ENCODE measurements at places on chromosomes 5 and 9.

- peak; percentile 11 for DNase-seq
These were observed 244.3 kb upstream of the WWC1 start for GRCh38 chr5:168047043-168047668.

DNA sequence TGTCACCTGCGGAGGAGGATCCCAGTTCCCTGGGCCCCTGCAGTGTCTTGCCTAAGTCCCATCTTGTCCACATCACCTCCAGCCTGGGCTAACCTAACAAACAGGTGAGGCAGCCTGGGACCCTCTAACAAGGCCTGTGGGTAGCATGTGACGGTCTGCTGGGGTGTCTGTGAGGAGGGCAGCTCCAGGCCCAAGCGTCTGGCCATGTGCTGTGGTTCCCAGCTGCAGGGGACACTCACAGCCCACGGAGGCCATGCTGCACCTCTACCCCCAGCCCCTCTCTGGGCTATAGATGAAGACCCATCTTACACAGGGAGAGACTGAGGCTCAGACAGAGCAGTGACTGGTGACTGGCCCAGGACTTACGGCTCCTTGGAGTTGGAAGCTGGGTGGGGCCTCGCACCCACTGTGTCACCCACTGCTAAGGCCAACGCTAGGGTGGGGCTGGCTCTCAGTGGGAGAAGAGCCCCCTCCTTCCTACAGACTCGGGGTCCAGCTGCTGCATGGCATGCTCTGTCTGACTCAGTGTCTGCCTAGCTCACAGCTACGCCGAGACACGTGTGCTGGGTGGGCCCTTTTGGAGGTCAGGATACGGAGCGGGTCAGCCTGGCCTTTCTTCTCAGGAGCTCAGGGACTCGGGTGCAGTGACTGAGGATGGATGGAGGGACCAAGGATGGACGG is 40.8 kb upstream of the RNF130 start:
- no peak for DNase-seq

DNA sequence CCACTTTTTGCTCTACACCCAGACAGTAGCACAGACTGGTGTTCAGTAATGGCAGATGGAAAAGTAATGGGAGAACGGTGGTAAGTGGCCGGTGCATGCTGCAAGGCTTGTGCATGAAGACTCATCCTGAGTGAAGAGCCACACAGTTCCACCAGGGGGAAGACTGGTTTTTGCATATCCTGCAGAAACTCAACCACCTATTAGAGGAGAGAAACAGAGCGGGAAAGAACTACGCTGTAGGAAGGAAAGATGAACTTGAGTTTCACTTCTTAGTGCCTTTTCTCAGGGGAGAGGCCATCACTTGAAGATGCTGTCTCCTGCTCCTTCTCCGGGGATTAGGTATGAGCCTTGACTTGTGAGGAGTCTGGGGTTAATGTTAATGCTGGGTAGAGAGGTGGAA is 9.4 kb upstream of the PRSS3 start:
- no peak for DNase-seq

DNA sequence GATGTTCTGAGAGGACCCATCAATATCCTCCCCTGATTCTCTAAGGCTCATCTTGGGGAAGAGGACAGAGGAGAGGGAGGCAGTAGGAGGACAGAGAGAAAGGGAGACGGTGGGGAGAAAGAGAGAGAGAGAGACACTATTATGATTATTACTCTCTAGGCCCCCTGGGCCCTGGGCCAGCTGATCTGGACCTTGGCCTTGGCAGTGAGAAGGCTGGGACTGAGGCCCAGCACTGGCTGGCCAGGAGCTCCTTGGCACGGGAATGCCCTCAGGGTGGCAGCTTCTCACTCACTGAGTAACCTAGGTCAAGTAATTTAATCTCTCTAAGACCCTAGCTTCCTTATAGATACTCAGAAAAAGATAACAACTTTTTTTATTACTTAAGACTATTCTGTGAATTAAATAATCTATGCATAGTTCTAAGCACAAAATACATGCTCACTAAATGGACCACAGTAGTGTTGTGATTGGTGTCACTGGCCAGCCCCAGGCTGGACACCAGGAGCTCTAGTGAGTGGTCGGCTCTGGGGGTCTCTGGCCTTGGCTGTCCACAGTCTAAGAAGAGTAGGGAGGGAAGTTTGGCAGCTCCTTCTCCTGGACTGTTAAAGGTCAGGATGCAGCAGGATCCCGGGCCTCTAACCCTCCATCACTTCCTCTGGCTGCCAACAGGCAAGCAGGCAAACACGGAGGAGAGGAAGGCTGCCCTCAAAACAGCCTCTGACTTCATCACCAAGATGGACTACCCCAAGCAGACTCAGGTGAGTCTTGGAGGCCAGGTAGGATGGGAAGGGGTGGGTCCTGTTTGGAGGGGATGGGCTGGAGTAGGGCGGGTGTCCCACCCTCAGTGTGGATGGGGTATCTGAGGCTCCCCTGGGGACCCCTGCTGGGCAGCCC is 50.0 kb downstream of the GSN start:
- no peak for DNase-seq

DNA sequence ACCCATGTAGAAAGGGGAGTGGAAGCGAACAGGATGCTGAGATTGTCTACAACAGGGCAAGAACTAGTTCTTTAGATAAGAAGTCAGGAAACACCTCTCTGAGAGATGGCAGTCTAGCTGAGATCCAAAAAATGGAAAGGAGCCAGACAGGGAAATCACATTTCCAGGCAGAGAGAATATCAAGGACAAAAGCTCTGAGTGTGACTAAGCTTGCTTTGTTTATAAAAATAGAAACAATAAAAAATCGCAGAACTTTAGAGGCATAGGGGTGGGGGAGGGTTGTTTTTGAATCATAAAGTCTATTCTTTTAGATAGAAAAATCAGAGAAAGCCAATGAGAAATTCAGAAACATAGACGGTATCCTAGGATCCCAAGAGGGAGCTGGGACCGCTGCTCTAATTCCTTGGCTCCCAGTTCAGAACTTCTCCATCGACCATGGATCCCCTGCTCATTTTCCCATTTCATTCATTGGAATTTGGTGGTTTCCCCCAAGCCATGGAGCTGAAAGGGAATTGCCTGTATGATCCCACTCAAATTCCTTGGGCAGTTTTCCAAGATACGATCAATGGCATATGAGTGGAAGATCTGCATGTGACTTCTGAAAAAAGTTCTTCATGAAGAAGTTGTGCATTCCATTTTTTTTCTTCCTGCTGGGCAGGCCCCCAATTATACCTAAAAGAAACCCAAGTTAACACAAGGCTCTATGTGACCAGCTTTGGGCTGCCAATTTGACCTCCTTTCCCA is 182.0 kb downstream of the GRIA1 start:
- DNase-seq = no peak

DNA sequence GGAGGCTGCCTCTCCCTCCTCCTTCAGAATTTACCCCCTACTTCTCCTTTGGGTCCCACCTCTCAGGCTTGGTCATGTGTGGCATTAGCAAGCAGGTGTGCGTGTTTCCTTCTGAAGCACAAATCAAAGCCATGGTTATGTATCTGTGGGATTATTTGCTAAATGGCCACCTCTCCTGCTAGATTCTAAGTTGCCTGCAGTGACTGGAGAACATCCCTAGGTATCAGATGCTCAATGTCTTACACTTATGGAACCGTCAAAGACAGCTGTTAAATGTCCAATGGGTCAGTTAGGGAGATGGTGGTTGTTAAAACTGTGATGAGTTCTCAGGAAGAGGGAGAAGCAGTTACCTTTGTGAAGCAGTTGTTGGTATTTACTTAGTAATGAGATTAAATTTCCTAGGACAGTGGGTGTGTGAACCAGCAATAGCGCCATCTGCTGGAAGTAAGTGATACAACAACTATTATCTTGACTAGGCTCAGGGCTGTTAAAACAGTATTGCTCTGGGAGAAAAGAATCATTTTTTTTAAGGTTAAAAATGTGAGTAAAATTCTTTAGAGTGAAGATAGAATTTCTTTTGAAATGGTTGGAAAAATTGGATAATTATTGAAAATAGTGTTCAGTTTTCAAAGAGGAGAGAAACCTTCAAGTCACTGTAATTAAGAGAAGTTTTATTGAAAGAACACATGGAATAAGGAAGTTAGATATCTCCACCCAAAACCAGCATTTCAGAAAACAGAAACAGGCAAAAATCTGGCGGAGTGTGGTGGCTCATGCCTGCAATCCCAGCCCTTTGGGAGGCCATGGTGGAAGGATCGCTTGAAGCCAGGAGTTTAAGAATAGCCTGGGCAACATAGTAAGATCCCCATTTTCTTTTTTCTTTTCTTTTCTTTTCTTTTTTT is 71.3 kb downstream of the TMC1 start:
- DNase-seq = peak; percentile 38

- peak; percentile 51 for DNase-seq
These were observed 260.3 kb upstream of the CDH10 start for GRCh38 chr5:24904981-24905517.

- DNase-seq = no peak
These were observed 300.9 kb downstream of the NTRK2 start for GRCh38 chr9:84970432-84970831.

DNA sequence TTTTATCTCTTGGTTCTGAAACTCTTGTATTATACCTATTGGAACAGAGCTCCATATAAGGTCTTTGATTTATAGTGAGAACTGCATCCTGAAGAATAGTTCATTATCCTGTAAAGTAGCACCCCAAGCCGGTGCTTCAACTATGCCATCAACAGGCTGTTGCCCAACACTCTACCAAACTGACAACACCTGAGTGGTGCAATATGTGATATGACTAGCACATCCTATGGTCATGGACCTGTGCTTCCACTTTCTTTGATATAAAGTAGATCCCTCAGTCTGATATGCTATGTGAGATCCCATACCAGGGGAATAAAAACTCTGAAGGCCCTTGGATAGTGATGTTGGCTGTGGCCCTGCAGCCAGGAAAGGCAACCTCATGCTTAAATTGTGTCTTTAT is 15.8 kb downstream of the CSF2 start:
- DNase-seq = no peak

DNA sequence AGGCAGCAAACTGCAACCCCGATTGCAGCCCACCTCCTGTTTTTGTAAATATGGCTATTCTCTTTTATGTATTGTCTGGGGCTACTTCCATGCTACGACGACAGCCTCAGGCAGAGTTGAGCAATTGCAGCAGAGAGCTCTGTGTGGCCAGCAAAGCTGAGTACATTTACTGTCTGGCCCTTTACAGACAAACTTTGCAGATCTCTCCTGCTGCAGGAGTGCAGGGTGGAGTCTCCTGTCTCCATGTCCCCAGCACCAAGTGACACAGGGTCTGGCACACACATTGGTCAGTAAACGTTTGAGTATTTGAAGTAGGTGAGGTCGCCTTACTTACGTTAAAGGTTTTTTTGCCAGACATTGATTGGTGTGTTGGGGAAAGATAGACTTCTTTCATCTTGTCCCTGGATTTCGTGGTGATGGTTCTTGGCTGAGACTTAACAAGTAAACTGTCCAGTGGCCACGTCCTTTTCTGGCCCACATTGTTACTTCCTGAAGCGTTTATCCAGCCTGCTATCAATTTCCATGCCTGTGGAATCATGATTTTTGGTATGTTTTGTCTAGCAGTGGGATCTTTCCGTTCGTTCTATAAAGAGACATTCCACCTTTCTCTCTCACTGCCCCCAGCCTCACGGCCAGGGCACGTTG is 27.2 kb downstream of the PRRC2B start:
- no peak for DNase-seq

GRCh38 chr9:93826209-93826608 is 128.9 kb downstream of the BARX1 start:
- no peak for DNase-seq

DNA sequence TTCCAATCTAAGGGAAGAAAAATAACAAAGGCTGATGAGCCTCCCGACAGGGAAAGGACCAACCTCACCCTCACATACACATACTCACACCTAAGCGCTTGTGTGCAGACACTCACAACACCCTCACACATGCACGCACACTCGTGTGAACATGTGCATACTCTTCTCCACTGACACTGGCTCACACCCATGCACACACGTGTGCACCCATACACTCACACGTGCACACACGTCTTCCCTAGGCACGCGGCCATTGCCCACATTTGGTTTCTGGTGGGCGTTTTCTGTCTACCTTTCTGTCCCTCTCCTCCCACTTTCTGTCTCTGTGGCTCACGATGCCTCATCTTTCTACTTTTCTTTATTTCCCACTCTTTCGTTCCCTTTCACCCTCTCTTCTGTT is 169.7 kb upstream of the MVB12B start:
- no peak for DNase-seq

GRCh38 chr5:148425808-148426207 is 42.0 kb downstream of the FBXO38 start:
- no peak for DNase-seq

GRCh38 chr9:91395553-91396471 is 27.8 kb downstream of the NFIL3 start:
- peak; percentile 82 for DNase-seq

- DNase-seq = no peak
These were observed 76.7 kb downstream of the FGF1 start for GRCh38 chr5:142609142-142609541.

GRCh38 chr9:104833696-104834095 is 69.8 kb downstream of the NIPSNAP3B start:
- no peak for DNase-seq

DNA sequence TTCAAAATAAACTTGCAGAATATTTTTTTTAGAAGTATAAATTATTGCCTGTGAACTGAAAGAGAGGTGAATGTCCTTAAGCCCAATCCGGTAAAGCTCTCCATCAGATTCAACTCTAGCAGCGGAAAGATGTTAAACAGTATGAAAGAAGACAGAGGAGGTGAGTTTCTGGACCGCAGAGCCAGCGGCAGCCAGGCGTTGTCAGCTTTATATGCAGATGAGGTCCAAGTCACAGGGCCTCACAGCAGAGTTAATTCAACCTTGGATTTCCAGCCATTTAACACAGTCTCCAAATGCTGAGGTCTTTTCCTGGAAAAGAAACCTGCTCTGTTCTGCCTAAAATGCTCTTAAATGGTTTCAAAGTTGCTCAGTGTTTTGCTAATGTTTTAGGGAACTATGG is 75.5 kb downstream of the OTULIN start:
- DNase-seq = no peak

DNA sequence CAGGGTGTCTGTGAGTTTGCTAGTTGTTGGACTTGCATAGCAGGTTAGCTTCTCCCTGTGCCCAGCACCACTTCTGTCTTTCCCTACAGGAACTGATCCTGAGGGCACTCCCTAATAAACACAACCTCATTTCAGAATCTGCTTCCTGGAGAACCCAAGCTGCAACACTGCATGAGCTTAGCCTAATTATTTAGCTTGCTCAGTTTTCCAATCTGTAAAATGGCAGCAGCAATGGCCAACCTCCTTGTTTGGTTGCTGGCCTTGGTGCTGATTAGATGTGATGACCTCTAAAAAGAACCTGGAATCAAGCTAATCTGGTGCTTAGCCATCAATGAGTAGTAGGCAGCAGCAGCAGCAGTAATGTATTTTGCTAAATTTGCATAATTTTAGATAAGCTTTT is 133.9 kb downstream of the ADCY2 start:
- no peak for DNase-seq

DNA sequence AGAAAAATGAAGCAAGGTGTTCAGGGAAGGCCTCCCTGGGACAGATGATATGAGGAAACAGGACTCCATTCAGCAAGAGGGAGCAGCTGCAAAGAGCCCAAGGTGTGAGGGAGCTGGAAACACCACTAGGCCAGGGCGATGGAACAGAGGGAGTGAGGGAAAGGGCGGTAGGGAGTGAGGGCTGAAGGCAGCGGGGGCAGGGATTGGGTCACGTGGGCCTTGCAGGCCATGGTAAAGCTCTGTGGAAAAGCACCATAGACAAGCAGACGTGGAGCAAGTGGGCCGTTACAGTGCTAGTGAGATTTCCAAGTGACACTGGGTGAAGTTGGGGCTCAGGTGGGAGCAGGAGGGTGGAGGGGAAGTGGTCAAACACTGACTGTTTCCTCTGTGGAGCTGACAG is 10.8 kb upstream of the PRRC1 start:
- no peak for DNase-seq
